ENCODE measurements at places on chromosomes 2 and 18.

- ATAC-seq, result peak; percentile 42
Measured at GRCh38 chr2:232406556-232407310, at the start of gene ALPG. ALPG (plus strand) TSS chr2:232406844; CDS start chr2:232406895, 51 bp downstream.

- no peak for ATAC-seq
Measured at GRCh38 chr2:241645915-241646645, 8.6 kb downstream of the ATG4B start.

DNA sequence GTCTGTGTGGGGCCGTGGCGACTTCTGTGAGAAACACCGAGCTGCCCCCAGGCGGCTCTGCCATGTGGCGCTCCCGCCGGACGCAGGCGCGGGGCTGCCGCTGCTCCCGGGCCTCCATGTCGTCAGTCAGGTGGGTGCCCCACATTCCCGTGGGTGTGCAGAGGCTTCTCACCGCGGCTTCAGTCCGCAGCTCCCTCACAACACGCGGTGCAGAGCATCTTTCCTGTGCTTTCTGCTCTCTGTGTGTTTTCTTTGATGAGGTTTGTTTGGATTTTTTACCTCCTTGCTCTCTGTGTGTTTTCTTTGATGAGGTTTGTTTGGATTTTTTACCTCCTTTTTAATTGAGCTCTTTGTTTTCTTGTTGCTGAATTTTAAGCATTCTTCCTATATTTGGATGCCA is 13.0 kb downstream of the AQP12A start:
- no peak for ATAC-seq

DNA sequence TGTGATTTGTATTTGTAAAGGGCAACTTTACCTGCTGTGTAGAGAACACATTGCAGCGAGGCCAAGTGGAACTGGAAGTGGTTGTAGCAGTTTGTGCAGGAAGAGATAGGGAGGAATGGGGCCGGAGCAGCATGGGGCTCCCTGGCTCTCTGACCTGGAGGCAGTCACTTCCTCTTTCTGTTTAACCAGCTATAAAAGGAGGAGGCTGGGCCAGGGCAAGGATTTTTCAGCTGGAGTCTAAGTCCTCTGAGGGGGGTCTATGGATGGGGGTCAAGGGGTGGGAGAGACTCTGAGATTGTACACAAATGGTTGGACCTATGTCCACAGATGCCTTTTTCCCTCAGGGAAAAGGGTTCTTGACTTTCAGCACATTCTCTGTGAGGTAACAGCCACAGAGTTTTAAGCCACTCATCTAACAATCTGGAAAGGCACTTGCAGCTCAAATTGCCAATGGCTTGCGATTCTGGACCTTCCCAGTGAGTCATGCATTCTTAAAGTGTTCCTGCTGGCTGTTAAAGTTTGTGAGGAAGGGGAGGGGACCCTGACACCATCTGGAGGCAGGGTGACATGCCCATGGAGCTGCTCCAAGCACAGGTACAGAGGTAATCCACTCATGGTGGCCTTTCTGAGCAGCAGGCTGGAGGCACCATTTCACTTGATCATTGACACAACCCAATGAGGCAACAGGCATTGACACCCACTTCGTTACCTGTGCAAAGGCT is 347.0 kb downstream of the CYRIA start:
- no peak for ATAC-seq

DNA sequence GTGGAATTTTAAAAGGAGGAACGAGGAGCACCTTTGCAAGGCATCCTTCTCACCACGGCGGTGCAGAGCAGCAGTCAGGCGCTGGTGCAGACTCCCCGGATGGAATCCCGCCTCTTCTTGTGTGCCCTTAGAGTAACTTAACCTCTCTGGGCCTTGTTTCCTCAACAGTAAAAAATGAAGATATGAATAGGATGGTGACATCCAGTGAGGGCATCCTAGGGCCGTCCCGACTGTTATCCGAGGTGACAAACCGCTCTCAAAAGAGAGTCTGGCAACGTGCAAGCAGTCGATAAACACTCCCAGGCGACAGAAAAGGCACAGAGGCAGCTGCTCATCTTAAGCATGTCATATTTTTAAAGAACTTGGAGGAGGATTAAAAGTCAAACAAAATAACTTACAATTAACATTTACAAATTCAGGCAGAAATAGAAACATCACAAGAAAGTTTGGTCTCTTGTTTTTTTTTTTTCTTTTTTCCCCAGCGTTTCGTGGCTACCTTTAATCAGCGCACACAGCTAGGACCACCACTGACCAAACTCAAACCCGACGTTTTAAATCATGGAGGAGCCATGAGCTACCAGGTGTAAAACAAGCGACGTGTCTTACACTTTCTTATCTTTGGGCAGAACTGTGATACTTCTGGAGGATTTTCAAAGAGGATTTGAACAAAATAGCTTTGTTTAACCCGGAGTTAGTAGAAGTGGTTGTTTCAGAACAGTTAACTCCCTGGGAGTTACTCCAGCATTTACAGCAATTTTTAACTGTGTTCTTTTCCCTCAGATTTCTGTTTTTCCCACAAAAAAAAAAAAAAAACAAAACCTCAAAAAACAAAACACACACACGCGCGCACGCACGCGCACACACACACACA is 2.1 kb downstream of the MBP start:
- ATAC-seq, result no peak

GRCh38 chr2:181858600-181858999 is 32.9 kb upstream of the ITPRID2 start:
- no peak for ATAC-seq

All from stimulated activated memory B cell treated with anti-CD40 and anti-IgM and Interleukin-4, amounts not matched to agents 10 μg/mL and 1 μg/mL and 100 μg/mL, for 72 hours (primary cell).